Endothelial cell of umbilical vein (primary cell): ENCODE measurements at places on chromosomes 13 and 19. TPM values are rescaled to one million over a fixed set of nuclear protein-coding genes. Genes with fewer than 3 reads are reported as not detected.

The SYCN gene
- total RNA-seq = not detected in 2 replicates

The GNG7 gene
- total RNA-seq = 0.72 and 0.84 TPM in 2 replicates

The HSH2D gene
- not detected in 2 replicates for total RNA-seq

The FFAR3 gene
- total RNA-seq = not detected in 2 replicates

The GJB6 gene
- not detected in 2 replicates for total RNA-seq

The LGI4 gene
- not detected in 2 replicates for total RNA-seq

The AMH gene
- total RNA-seq = 7.5 and 9.6 TPM in 2 replicates

The PPP1R37 gene
- 27.1 and 28.5 TPM in 2 replicates for total RNA-seq

The GDF15 gene
- total RNA-seq = 140 and 165 TPM in 2 replicates

The DMKN gene
- not detected in 2 replicates for total RNA-seq

The GNA15 gene
- not detected in 2 replicates for total RNA-seq

The PCP2 gene
- total RNA-seq = not detected in 2 replicates

The NPAS1 gene
- 0.62 TPM in 1 of 2 replicates, not detected in the other for total RNA-seq

The SULT2B1 gene
- total RNA-seq = not detected in 2 replicates

The APC2 gene
- total RNA-seq = 0.04 and 0.23 TPM in 2 replicates

The NTN5 gene
- 0.35 TPM in 1 of 2 replicates, not detected in the other for total RNA-seq

The KLK10 gene
- total RNA-seq = not detected in 2 replicates

The BRCA2 gene
- 16.1 and 17.5 TPM in 2 replicates for total RNA-seq

The AP3D1 gene
- 137 and 143 TPM in 2 replicates for total RNA-seq

The ADGRE1 gene
- not detected in 2 replicates for total RNA-seq

The KCNRG gene
- 0.83 and 0.86 TPM in 2 replicates for total RNA-seq

The SPRED3 gene
- 13.5 and 15.7 TPM in 2 replicates for total RNA-seq
